ENCODE measurements at places on chromosomes 12 and 14.

GRCh38 chr12:5076761-5077160, 33.1 kb downstream of the KCNA5 start:
- DNase-seq, result no peak

DNA sequence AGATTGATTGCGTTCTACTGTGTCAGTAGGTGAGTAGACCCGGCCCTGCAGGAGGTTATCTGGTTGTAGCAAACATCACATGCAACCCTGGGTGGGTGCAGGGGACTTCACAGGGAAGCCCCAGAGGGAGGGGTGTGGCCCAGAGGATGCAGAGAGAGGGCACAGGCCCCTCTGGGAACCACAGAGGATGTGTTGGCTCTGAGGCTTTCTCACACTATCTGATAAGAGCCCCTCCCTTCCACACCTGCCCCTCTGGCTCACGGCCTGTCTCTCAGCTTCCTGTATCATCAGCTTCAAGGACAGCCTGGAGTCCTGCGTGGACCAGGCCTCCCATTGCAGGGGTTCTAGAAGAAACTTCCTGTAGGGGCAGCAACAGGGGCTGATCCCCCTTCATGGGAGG, 101.9 kb downstream of the RIN3 start:
- DNase-seq, result no peak

DNA sequence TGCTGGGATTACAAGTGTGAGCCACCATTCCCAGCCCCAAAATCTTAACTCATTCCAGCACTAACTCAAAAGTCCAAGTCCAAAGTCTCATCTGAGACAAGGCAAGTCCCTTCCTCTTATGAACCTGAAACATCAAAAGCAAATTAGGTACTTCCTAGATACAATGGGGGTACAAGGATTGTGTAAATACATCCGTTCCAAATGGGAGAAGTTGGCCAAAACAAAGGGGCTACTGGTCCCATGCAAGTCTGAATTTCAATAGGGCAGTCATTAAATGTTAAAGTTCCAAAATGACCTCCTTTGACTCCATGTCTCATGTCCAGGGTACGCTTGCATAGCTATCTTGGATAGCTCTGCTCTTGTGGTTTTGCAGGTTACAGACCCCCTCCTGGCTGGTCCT, 94.7 kb upstream of the PPM1H start:
- DNase-seq, result no peak

DNA sequence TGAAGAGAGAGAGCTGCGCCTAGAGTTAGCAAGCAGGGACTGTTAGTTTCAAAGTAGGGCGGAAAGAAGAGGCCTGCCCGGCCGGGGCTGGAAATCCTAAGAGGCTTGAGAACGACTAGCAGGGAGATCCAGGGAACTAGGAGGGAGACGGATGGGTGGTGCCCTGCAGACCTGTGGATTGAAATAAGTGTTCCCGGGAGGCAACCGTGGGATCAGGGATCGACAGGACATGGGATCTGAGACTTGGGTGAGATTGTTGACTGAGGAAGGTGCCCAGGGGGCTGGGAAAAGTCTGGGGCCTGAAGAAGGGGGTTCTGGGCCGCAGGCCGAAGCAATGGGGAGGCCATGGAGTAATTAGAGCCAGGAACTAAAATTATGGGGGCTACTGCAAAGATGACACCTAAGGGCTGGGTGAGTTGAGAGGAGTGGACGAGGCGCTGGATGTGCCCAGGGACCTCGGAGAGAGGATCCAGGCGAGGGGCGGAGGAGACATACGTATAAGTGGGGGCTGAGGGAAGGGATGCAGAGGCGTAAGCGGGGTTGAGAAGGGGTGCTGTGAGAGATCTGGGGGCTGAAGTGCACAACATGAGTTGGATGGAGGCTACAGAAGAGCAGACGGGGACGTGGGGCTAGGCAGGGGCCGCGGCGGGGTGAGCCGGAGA, 635 bp downstream of the LTA4H start:
- no peak for DNase-seq

- DNase-seq, result no peak
These were observed 2.9 kb downstream of the GLIPR1 start for GRCh38 chr12:75483431-75483830.

DNA sequence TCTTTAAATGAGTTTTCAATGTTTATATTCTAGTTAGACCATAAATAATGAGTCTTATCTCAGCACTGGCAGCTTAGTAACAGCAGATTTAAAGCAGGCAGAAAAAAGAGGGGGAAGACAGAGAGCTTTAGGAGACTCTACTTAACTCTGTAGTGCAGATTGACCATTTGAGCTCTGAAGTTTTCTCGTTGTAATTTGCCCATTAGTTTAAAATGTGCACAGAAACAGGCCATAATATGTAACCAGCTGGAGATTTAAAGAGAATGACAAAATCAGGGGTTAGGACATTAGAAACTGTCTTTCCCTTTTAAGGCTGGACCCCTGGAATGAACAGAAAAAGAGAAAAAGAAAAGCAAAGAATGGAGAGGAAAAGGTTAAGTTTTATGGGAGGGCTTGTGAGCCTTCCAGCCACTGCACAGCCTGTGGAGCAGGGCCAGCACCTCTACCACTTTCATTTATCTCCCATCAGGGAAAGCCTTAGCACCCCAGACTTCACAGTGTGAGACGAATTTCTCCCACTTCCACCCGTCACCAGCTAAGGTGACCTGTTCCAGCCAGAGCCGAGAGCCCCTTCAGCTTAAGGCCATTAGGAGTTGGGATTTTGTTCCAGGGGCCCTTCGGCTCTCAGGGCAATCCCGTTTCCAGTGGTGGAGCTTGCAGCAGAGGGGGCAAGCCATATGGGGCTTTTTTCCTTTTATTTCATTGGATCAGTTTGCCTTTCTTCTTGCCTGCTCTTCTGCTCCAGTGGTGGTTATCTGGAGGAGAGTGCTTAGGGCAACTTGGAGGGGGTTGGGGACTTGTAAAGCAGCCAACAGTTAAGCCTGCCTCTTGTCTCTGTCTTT, 8.0 kb downstream of the IL22 start:
- no peak for DNase-seq

DNA sequence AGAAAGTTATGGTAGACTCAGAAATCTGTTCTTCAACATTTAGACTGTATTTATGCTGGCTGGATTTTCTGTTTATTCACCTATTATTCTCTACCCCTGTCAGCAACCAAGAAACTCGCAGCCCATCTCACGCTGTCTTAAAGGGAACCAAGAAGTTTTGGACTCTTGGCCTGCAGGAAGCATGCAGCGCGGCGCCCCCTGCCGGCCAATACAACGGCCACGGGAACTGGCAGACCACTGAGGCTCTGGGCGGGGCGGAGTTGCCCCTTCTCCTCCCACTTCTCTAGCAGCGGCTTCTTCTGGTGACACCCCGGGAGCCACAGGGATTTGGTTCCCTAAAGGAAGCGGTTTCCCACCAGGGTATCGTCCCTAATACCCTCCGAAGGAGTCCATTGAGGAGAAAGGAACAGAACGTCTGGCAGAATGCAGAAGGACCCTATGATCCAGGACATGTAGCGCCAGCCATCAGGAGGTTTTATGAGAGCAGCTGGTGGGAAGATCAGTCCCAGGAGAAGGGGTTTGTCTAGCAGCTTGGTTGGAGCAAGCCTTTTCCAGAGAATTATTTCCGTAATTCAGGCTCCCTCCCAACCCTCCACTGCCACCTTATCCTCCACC, 21.0 kb upstream of the RNASE2 start:
- DNase-seq, result no peak

GRCh38 chr12:6725350-6725749, 1.5 kb downstream of the COPS7A start:
- DNase-seq, result no peak
